Smooth muscle cell of bladder (primary cell): ENCODE measurements at places on chromosomes 16 and 17. TPM values are rescaled to one million over a fixed set of nuclear protein-coding genes. Genes with fewer than 3 reads are reported as not detected.

The PRKCB gene
- total RNA-seq: under 0.01 and 0.28 TPM in 2 replicates

The LHX1 gene
- not detected in 2 replicates for total RNA-seq

The ESRP2 gene
- total RNA-seq: 0.09 and 0.14 TPM in 2 replicates

The TAC4 gene
- total RNA-seq: not detected in 2 replicates

The SCGB1C2 gene
- not detected in 2 replicates for total RNA-seq

The ARHGAP44 gene
- 0.71 and 1.6 TPM in 2 replicates for total RNA-seq

The PRDM7 gene
- total RNA-seq: under 0.01 TPM in 1 of 2 replicates, not detected in the other
